ENCODE measurements at places on chromosomes 2 and 18.

DNA sequence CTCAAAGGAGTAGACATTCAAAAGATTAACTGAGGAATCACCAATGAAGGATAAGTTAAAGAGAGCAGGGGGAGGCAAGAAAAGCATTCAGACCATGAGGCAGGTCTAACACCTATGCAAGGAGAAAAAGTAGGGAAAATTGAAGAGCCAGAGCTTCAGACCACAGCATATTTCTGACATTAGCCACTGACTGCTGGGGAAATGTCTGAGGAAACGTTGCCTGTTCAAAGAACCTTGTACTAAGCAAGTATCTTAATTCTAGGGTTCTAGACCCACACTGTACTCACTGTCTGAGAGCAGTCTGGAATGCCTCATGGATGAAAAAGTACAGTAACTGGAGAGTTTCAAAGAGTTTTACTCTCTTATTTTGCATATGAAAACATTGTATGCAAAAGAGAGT lies 39.5 kb upstream of the TFPI start:
- H3K27ac ChIP-seq: no peak overlapping the region
- DNase-seq: no peak
- H3K4me1 ChIP-seq: no peaks in the 10 kb centered on the region

DNA sequence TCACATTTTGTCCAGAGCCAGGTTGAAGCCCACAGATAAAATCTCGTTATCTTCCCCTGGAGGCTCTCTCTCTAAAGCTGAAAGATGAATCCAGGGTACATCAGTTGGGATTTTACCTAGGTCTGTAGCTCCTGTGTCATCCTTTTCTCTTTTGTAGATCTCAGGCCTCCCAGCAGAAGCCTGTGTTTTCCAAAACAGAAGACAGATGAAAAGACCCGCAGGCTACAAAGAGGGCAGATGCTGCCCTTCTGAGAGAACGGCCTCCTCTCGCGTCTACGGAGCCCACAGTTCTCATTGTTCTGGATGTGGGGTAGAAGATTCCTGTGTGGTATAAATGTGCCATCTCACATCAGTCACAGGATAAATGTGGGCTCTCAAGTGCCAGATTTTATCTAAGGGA lies 139.5 kb downstream of the SUCLG1 start:
- no peak overlapping the region for H3K27ac ChIP-seq
- DNase-seq: no peak
- no peak overlapping the region for H3K4me3 ChIP-seq
- H3K36me3 ChIP-seq: no peaks in the 10 kb centered on the region

DNA sequence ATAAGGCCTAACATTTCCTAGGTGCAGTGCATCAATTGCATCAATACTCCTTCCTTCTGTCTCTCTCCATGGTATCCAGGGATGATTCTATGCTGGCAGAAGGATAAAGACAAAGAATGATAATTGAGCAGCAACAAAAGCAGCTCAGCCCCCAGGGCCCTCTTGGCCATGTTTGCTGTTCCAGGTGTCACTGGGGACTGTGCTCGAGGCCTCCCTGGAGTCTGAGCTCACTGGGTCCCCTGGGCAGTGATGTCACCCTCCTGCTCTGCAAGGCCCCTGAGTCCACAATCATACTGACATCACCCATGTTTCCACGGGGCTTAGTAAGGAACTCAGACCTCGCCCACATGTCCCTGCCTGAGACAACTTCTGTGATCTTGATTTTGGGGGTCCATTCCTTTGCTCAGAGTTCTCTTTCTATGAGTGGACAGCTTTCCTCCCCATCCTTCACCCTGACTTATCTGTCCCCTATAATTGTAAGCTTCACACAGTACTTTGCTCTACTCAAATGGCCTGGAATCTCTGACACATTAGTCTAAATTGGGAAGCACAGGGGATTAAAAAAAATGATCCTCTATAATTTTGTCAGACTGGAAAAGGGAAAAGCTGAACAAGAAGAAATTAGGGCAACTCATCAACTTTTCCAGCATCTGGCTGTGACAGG lies 15.8 kb upstream of the EXOC6B start:
- H3K27ac ChIP-seq: no peak overlapping the region
- H3K36me3 ChIP-seq: no peaks in the 10 kb centered on the region
- H3K27me3 ChIP-seq: peaks cover 13% of the 10 kb centered on the region
- no peak for DNase-seq

DNA sequence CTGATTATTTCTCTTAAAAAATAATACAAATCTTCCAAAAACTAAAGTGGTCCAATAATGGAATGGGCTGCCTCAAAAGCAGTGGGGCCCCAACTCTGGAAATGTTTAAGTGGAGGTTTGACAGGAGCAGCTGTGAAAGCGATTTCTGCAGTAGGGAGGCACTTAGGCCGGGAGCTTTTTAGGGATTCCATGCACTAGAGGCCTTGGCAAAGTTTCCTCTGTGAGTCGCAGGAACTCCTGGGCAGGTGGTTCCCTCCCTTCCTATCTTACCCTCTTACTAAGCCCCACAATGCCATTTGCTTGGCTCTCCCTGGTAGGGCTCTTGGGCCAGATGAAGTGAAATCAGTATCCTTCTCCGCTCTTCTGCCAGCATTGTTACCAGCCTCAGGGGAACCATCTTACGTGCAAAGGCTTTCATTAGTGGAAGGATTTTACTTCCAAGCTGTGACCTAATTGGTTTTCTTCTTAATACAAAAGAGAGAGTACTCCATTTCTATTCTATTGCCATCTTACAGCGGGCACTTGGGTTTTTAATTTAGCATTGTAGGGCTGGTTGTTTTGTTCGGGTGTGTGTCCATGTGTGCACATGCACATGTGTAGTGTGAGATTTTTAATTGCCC lies 34.3 kb upstream of the C18orf32 start:
- H3K36me3 ChIP-seq: no peaks in the 10 kb centered on the region
- H3K4me3 ChIP-seq: no peak overlapping the region
- H3K27me3 ChIP-seq: peaks cover 4% of the 10 kb centered on the region

DNA sequence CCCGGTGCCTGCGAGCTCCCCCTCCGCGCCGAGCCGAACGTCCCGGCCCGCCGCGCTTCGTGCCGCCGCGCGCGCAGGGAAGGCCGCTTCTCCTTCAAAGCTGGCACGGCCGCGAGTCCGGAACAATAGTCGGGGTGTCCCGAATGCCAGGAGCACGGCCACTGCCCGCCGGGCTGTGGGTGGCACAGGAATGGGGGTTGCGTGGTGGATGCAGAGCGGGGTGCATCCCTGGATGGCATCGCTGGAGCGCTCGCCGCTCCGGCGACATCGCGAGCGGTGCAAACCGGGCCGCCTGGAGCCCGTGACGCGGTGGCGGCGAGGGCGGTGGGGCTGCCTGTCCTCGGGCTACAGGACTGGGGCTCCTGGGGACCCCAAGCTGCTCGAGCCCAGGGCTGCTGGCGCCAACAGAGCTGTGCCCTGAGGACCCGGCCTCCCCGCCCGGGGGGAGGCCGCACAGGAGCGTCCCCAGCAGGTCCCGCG lies 1.1 kb upstream of the SATB2 start:
- H3K4me3 ChIP-seq: peak overlapping the region; percentile 80
- H3K4me1 ChIP-seq: peaks cover 12% of the 10 kb centered on the region
- peaks cover 1% of the 10 kb centered on the region for H3K36me3 ChIP-seq
- DNase-seq: no peak

- peaks cover 28% of the 10 kb centered on the region for H3K4me1 ChIP-seq
- H3K4me3 ChIP-seq: no peak overlapping the region
- H3K36me3 ChIP-seq: peaks cover 13% of the 10 kb centered on the region
- peak overlapping the region; percentile 25 for H3K27ac ChIP-seq
- DNase-seq: no peak
These were observed 94.1 kb upstream of the CD302 start for GRCh38 chr2:159891917-159892730.

- DNase-seq: no peak
- H3K27ac ChIP-seq: no peak overlapping the region
- H3K4me1 ChIP-seq: peaks cover 12% of the 10 kb centered on the region
- H3K36me3 ChIP-seq: no peaks in the 10 kb centered on the region
These were observed 584 bp downstream of the C2orf72 start for GRCh38 chr2:231037731-231038482.

- no peak overlapping the region for H3K27ac ChIP-seq
- peaks cover 9% of the 10 kb centered on the region for H3K4me1 ChIP-seq
- DNase-seq: no peak
- H3K36me3 ChIP-seq: no peaks in the 10 kb centered on the region
These were observed 48.6 kb downstream of the PDCL3 start for GRCh38 chr2:100611079-100612029.

DNA sequence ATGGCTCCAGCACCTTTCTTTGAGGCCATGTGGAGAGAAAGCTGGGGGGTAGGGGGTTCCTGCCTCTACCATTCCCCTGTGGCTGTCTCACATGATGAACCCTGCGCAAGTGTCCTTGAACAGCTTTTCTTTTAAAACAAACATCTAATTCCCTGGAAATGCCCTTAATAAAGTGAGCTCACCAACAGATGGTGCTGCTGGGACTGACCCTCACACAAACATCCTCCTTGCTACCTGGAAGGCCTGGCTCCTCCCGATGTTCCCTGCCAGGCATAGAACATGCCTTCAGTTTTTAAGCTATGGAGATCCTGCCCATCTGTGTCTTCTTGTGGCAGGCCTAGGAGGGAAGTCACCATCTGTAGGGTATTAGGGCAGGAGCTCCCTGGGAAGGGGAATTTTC lies 60.7 kb upstream of the GATA6 start:
- DNase-seq: no peak
- no peaks in the 10 kb centered on the region for H3K36me3 ChIP-seq
- peaks cover 3% of the 10 kb centered on the region for H3K27me3 ChIP-seq

DNA sequence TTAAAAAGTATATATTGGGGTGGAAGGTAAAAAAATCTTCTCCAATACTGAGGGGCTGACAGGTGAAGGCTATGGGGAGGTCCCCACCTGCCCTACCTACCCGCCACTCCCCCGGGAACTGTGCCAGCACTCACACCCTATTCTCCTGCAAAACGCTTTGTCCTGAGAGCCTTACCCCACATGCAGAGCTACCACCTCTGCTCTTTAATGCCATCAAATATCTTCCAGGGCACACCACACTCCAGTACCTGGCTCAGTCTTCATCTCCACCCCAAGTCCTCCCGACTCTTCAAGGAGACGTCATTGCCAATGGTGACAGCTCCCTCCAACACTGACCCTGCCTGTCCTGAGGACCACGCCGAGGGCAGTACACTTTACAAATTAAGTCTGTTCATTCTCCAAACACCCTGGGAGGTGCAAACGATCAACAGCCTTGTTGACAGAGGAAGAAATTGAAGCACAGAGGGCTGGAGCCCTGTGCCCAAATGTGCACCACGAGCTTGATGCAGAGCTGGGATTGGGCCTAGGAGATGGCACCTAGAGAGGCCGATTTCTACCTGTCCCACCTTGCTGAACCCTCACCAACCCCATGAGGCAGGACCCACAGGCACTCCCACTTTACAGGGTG lies 6.0 kb upstream of the GPR55 start:
- H3K4me1 ChIP-seq: no peaks in the 10 kb centered on the region
- H3K27me3 ChIP-seq: peaks cover 4% of the 10 kb centered on the region

DNA sequence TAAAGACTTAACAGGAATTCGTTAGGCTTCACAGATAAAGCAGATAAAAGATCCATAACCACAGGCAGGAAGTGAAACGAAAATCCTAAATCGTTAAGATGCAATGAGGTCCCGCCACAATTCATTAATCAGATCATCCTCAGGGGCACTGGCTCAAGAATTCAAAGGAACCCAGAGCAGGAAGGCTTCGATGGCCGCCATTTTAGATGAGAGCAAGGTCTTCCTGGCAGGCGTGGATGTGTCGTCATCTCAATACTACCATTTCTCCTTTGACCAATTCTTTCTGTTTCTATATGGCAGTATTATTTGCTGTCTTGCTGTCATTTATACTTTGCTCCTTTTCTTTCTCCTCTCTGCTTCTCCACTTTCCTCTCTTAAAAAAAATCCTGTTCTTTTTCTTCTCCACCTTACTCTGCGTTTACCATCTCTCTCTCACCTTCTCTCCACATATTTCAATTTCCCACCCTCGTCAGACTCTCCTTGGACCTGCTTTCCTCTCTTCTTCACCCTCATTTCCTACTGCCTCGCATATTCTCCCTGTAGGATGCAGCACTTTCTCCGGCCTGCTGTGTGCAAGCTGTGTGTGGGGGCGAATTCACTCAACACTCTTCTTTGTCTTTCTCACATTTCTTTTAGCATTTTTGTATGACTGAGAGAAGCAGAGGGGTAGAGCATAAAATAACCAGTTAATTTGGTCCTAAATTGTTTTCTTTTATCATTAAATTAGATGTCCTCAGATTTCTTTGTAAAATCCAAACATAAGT lies 35.1 kb upstream of the LHCGR start:
- no peaks in the 10 kb centered on the region for H3K36me3 ChIP-seq
- H3K4me1 ChIP-seq: no peaks in the 10 kb centered on the region
- H3K27ac ChIP-seq: no peak overlapping the region
- H3K27me3 ChIP-seq: peaks cover 7% of the 10 kb centered on the region
- no peak for DNase-seq
- H3K4me3 ChIP-seq: no peak overlapping the region

GRCh38 chr2:231709981-231710798 lies 1.9 kb downstream of the PTMA start:
- peaks cover 36% of the 10 kb centered on the region for H3K4me1 ChIP-seq
- H3K27me3 ChIP-seq: no peaks in the 10 kb centered on the region
- peak overlapping the region; percentile 100 for H3K27ac ChIP-seq
- peak; percentile 99 for DNase-seq

DNA sequence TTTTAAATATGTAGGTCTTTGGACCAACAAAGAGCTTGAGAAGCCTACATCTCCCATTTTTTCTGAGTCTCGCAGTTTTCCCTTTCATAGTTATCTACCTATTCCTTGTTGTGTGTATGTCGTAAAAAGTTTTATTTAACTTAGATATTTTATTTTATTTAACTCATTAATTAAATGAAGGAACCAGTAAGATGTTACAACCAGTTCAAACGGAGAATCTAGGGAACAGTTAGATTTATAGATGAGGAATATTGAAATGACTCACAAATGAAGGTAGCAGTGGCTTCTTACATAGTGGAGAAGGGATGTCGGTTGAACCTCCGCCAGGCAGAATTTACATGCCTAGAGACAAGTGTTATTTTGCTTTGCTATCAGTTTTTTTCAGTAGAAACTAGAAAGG lies 48.5 kb upstream of the ZNF638 start:
- no peak for DNase-seq
- H3K27ac ChIP-seq: no peak overlapping the region
- H3K27me3 ChIP-seq: peaks cover 7% of the 10 kb centered on the region
- H3K4me1 ChIP-seq: no peaks in the 10 kb centered on the region

GRCh38 chr18:76771192-76771799 lies 51.1 kb upstream of the ZNF236 start:
- no peak for DNase-seq
- peaks cover 3% of the 10 kb centered on the region for H3K4me1 ChIP-seq

- DNase-seq: no peak
- H3K4me3 ChIP-seq: no peak overlapping the region
- H3K27me3 ChIP-seq: peaks cover 4% of the 10 kb centered on the region
- H3K4me1 ChIP-seq: peaks cover 5% of the 10 kb centered on the region
These were observed 95.4 kb downstream of the FHOD3 start for GRCh38 chr18:36392979-36393287.

Measured in memory B cell (primary cell).